Gastroesophageal sphincter (tissue), 4 donors: ENCODE measurements at places on chromosomes 5 and 9.
A peak's percentile ranks its signal among the peaks of the same experiment; 100 is the strongest.

DNA sequence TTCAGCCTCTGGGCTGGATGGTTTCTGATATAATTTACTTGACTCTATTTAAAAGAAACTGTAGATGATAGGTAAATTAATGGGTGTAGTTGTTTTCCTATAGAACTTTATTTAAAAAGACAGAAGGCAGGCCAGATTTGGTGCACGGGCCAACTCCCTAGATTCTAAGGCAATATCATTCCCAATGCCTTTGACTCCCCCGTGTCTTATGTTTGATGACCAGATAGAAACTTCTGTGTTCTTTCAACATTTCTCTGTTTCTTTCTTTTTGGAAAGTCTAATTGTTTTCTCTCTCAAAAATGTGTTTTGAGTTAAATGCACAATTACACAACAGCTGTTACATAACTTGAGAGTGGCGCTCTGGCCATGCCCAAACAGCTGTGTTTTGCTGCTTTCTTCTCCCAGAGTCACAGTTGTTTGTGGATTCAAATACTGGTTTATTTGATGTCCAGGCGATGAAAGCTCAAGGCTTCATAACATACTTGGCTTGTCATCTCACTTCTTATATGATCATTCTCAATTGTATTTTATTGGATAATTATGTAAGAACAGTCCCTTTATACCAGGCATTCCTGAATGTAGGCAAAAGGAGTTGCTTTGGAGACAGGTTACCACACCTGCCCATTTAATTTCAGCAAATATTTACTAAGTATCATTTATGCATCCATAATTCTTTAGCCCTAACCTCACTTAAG is 1.7 kb upstream of the ALDH1A1 start:
- peak; percentile 72 for ATAC-seq

DNA sequence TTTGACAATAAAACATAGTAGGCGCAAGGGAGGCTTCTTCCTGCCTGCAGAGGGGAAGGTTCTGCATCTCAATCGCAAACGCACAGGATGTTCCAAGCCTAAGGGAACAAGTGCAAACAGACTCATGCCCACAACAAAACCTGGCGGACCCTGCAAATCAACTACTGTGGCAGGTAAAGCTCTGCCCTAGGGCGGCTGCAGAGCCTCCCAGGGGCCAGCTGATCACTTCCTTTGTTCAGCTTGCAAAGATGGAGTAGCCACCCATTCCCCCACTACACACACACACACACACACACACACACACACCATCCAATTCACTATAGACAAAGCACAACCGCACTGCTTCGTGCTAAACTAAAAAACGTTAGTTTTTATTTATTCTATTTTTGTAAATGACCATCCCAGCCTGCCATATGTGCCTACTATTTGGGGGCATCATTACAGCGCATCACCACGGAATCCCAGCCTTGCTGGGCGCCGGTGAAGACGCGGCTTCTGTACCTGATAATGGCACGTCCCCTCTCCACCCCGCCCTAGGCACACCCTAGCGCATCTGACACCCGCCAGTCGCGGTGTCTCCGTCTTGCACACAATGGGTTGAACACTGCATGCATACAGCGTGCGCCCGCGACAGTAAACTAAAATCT is 57.6 kb downstream of the DPYSL3 start:
- ATAC-seq = no peak

- ATAC-seq = peak; percentile 24
Measured at GRCh38 chr5:61450493-61451279, 118.6 kb downstream of the ZSWIM6 start.

- ATAC-seq = no peak
Measured at GRCh38 chr9:4139196-4139595, 160.7 kb downstream of the GLIS3 start.

DNA sequence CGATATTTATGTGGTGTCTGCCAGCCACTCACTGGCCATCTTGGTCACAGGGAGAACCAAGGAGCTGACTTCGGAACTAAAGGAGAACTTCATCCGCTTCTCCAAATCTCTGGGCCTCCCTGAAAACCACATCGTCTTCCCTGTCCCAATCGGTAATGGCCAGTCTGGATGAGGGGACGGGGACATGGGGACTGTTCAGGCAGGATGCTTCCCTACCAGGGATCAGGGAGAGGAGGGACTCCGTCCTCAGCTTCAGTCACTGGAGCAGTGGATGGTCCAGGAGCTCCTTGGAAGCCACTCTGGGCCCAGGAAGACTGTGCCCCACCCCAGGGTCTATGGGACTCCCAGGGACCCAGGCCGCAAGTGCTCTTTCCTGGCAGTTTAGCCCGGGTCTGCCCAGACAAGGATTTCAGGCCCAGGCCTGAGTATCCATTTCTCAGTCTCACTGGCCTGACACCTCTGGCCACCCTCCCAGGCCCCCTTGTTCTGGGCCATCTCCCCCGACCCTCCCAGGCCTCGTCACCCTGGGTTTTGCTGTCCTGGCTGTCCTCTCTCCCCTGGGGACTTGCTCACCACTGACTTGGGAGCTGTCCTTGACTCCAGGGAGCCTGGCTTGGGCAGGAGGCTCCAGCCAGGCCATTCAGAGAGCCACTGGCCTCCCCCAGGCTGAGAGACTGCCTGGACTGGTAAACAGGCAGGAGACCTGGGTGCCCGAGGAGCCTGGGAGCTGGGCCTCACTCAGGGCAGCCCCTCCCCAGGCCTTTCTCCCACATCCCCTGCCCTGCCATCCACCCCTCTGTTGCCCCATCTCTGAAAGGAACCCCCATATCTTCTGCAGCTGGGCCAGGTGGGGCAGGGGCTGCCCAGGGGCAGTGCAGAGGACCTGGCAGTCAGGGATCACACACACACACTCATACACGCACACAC is 3.1 kb downstream of the LCN2 start:
- ATAC-seq = no peak

- ATAC-seq = no peak
Measured at GRCh38 chr9:97176206-97176605, 131.3 kb upstream of the CCDC180 start.

- no peak for ATAC-seq
Measured at GRCh38 chr5:67620424-67621397, 424.1 kb upstream of the CD180 start.

- no peak for ATAC-seq
Measured at GRCh38 chr5:79284846-79285245, 48.9 kb downstream of the JMY start.

DNA sequence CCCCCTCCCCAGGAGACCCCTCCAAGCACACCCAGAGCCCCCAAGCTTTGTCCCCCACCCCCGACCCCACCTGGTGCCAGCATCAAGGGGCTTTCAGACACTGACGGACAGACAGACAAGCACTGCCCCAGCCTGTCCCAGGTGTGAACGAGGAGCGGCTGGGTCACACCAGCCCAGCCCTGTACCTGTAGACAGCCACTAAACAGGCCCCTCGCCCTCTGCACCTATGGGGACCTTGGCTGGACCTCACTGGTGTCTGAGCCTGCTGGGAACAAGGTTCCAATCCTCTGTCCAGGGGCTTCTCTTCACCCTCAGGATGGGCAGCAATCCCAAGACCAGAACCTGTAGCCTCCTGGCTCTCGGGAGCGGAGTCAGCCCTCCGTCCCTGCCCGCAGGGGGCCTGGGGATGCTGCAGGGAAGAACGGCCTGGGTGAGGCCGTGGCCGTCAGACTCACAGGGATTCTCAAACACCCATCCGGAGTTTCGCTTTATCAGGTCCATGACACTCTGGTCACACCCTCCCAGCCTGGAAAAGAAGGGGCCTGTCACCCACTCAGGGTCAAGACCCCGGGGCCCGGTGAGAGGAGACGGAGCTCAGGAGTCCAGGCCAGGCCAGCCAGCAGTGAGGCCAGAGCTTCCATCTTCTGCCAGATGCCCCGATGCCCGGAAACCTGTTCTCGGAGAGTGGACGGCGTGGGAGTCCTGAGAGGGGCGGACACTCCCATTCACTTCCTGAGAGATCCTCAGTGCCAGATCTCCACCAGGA is 2.8 kb downstream of the LCN6 start:
- ATAC-seq = no peak

DNA sequence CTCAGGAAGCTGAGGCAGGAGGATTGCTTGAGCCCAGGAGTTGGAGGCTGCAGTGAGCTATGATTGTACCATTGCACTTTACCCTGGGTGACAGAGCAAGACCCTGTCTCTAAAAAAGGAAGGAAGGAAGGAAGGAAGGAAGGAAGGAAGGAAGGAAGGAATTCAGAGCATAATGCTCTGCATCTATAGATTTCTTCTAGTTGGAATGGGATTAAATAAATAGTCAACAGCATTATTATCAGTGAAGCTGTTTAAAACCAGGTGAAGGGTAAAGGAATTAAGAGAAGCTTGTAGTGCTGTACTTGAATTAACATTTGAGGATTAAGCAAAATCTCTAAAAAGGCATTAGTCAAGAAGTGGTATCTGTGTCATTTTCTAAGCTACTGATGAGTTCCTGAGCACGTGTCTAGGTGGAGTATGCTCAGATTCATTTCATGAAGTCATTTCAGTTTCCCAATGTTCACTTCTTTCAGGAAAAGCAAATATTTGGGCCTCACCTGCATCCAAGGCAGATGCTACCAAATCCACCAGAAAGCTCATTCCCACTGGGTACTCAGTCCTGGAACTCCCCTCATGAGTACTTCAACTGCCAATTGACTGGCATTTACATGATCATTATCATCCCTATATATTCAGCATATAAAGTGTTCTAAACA is 8.4 kb downstream of the PDE6A start:
- no peak for ATAC-seq

- no peak for ATAC-seq
Measured at GRCh38 chr5:102664616-102665335, 90.3 kb upstream of the PAM start.

DNA sequence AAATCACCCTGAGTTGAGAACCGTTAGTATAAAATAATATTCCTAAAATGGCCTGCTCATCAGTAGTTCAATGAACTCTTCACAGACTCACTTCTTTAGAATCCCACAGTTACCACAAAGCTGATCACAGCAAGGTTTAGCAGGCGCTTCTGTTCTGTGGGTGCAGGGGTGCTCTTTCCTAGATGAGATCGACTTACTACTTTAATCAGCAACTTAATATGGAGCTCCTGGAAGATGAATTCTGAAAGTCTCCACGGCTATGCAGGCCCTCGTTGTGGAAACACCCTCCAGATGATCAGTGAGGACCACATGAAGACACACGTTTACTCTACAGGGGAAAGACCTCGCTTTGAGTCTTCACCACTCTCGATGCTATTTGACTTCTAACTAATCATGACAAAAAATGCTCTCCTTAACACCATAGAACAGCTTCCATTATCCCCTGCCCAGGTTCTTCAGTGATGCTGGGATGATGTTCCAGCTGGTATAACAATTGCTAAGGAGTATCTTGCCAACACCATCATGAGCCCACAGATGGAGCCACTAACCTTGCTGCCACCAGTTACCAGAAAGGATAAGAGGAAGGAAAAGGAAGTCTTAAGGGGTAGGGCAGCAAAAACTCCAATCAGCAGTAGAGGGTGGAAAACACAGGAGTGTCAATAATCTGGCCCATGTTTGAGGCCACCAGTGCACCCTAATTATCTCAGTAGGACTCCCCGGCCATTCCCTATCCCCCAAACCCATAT is 17.9 kb upstream of the GPX8 start:
- ATAC-seq = no peak

- no peak for ATAC-seq
Measured at GRCh38 chr9:18985464-18985951, 47.5 kb downstream of the SAXO1 start.

GRCh38 chr5:37754976-37755375 is 84.9 kb downstream of the GDNF start:
- ATAC-seq = peak; percentile 43

DNA sequence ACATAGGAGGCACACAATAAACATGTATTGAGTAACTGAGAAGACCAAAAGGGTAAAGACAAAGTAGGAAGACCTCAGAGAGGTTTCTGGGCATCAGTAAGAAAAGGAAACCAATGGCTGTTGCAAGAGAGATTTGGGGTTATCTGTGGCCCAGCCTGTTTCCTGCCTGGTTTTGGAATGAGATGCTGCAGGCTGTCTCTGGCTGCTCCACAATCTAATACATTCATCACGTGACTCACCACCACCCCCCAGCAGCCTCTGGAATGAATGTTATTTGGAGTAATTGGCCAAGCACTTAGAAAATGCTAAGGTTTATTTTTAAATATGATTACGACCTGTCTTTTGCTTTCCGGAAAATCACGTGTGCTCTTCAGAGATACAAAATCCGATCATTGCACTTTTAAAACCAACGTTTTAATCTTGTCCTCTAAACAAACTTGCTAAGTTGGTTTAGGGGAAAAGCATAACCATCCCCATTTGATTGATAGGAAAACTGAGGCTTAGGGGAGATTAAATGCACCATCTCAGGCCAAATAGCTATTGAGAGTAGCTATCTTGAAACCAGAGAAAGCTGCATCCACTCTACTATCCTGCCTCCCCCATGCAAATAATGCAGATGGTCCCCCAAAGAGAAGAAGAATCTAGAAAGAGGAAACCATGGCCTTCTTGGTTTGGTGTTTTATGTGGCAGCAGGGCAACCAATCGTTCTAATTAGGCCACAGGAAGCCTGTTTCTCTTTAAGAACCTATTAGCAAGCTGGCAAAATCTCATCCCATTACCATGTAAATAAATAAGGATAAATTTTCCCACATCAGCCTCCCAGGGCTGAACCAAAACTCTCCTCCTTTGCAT is 151.8 kb upstream of the ADRA1B start:
- peak; percentile 74 for ATAC-seq

DNA sequence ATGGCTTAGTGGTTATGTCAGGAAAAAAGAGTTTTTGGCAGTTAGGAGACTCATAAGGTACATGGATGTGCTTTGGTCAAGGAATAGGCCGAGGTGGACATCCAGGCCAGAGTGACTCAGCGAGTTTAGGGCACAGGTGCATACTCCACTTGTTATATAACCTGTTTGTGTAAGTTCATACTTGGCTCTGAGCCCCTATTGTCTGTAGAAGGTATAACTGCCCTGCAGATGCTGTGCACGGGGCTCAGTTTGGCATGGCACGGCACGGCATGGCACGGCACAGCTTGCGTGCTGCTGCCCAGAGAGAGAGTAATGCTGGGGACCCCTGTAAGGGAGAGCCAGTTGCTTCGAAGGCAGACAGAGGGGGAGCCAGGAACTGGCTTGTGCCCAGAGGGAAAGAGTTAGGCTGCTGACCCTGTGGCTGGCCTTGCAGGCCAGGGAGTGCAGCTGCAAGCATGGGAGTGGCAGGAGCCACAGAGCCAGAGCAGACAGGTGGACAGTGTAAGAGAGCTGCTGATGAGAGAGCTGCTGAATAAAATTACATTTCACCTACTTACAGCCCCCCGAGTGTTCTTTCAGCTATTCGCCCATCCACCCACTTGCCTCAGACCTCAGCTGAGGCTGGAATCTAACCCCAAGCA is 32.2 kb downstream of the GCNT4 start:
- ATAC-seq = no peak
